ENCODE measurements at places on chromosomes 16 and 17.
A peak's percentile ranks its signal among the peaks of the same experiment; 100 is the strongest.

GRCh38 chr17:17495536-17496188 lies 533 bp downstream of the RASD1 start:
- DNase-seq = no peak
- H3K36me3 ChIP-seq = no peaks in the 10 kb centered on the region
- peaks cover 3% of the 10 kb centered on the region for H3K4me1 ChIP-seq
- H3K4me3 ChIP-seq = peak overlapping the region; percentile 54
- H3K27ac ChIP-seq = no peak overlapping the region

DNA sequence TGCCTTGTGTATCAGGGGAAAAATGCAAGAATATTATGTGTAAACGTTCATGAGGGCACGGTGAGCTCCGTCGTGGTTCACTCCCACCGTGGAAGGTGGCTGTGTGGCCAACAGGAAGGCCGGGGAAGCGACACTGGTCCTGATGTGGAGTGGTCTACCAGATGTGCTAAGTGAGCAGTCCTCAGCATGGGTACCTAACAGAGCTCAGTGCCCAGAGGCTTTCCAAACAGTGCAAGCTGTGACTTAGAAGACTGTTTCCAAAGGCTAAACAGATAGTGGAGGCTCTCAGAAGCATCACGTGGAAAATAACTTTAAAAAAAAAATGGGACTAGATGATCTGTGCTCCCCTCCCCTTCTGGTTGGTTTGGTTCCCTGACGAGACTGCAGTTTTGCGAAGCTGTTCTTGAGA lies 199.3 kb upstream of the CHMP6 start:
- H3K27me3 ChIP-seq = no peaks in the 10 kb centered on the region
- H3K36me3 ChIP-seq = no peaks in the 10 kb centered on the region

GRCh38 chr17:30237296-30238002 lies 2.0 kb upstream of the SLC6A4 start:
- no peaks in the 10 kb centered on the region for H3K36me3 ChIP-seq
- no peak overlapping the region for H3K27ac ChIP-seq
- DNase-seq = no peak
- H3K4me3 ChIP-seq = no peak overlapping the region

- no peak overlapping the region for H3K27ac ChIP-seq
- no peaks in the 10 kb centered on the region for H3K27me3 ChIP-seq
- H3K4me1 ChIP-seq = no peaks in the 10 kb centered on the region
- DNase-seq = no peak
- H3K36me3 ChIP-seq = no peaks in the 10 kb centered on the region
These were observed 50.8 kb upstream of the MYH10 start for GRCh38 chr17:8681170-8681949.
